Vagina (tissue), 2 donors: ENCODE measurements at places on chromosomes 6 and 20.

DNA sequence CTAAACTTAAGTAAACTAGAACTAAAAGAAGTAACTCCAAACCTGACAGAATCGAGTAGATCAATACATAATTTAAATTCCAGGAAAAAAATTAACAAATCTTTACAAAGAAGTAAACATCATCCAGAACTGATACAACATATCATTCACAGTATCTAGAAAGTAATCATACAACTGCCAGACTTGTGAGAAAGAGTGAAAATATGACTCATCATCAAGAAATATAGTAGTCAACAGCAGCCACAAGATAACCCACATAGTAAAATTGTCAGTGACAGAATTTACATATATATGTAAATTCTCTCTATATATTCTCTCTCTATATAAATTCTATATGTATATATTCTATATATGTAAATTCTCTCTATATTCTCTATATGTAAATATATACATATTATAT is 242.8 kb upstream of the RGS17 start:
- no peak for DNase-seq

GRCh38 chr20:11845340-11845739 is 72.4 kb upstream of the BTBD3 start:
- no peak for DNase-seq

- DNase-seq, result no peak
These were observed 46.4 kb upstream of the ADTRP start for GRCh38 chr6:11824986-11825385.

- no peak for DNase-seq
These were observed 63.3 kb downstream of the SMLR1 start for GRCh38 chr6:130890521-130890971.
